ENCODE measurements at places on chromosomes 7 and 10.

DNA sequence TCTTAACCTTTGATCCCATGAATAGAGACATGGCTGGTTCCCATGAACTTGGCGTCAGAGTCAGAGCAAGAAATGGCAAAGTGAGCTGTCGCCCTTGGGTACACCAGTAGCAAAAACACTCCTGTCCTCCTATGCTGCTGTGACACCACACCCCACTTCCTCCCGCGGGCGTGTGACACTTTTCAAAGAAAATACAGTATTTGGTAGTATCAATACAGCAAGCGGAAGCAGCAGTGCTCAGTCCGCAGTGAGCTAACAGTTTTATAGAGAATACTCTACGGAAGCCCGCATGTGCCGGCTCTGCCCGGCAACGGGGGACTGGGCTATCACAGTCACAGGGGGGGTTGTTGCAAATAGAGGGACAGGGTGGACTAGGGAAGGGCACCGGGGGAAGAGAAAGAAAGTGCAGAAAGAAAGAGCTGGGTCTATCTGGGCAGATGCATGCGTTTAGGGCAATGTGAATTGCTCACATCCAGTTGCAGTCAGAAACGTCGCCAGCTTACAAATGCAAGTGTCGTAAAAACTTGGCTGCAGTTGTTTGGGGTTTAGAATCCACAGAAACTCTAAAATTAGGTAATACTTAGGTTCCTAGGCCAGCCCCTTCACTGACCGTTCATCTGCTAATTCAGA is 49.8 kb downstream of the PRKCQ start:
- no peak for DNase-seq

DNA sequence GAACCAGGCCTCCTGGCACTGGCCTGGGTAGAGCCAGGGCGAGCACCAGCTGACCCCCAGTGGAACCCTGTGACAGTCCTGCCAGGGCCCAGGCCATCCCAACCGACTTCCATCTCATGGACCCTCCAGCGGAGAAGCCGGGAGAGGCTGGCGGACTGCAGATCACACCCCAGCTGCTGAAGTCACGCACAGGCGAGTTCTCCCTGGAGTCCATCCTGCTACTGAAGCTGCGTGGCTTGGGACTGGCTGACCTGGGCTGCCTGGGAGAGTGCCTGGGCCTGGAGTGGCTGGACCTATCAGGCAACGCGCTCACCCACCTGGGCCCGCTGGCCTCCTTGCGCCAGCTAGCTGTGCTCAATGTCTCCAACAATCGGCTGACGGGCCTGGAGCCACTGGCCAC is 4.7 kb downstream of the RARRES2 start:
- peak; percentile 50 for DNase-seq

- no peak for DNase-seq
Measured at GRCh38 chr10:71990706-71991269, 26.6 kb downstream of the CHST3 start.

- DNase-seq = no peak
Measured at GRCh38 chr7:1659696-1660095, 10.4 kb upstream of the ELFN1 start.

- DNase-seq = no peak
Measured at GRCh38 chr7:15326044-15326644, 235.7 kb downstream of the AGMO start.

GRCh38 chr7:18399436-18400235 is 95.9 kb upstream of the HDAC9 start:
- peak; percentile 57 for DNase-seq

DNA sequence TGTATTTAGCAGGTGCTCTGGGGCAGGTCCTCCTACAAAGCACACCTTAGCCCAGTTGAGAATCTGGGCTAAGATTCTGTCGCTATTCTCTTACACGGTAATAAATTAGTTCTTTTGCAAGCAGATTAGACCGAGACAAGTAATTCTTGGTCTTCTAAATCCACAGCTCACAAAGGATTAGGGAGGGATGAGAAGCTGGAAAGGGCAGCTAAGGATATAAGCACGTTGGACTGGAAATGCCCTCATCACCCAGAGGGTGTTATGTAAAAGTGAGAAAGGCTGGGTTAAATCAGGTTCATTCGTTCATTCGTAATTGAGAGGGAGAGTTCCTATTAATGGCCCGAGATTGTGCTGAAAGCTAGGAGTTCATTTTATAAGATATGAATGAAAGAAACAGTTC is 41.8 kb downstream of the PFKFB3 start:
- no peak for DNase-seq

GRCh38 chr7:50477640-50478039 is 27.5 kb upstream of the FIGNL1 start:
- DNase-seq = no peak

DNA sequence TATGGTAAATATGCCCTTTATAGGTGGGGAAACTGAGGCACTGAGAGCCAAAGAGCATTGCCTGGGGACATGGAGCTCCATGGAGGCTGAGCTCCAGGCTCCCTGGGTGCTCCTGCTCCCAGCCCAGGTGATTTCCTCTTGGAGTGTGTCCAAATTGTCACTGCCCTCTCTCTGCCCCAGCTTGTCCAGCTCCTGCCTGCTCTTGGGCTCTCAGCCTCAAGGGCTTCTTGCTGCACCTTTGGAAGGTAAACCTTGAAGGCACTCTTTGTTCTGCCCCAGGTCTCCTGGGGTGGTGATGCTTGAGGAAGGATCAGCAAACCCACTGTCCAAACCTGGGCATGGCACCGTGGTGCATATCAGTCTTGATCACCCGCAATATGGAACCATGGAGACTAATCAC is 166.1 kb downstream of the RPS24 start:
- DNase-seq = no peak

- no peak for DNase-seq
Measured at GRCh38 chr10:60270426-60270825, 119.2 kb downstream of the ANK3 start.

DNA sequence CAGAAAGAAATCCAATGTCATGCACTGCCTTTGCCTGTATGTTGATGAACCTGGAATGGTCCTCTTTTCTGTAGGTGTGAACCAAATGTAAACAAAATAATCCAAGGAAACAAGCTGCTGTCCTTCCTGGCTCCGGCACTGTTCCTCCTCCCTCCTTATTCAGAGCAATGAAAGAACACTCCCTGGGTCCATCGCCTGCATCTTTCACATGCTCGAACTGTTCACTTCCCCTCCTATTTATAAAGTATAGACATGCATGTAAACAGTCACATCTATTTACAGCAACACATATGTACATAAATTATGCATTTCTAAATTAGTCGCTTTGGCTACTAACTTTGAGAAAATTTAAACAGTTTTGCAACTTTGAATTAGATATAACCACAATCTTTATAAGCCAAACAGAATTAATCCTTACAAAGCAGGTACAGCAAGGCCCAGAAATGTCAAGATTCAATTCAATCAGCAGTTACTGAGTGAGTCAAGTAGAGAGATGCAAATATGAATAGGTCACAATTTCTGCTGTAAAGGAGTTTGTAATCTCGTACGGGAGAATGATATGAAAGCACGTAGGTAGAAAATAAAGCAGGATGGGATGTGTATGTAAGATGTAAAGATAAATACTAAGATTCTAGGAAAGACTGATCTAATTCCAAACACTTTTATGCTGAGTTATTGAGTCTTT is 162.6 kb downstream of the PIP4K2A start:
- DNase-seq = no peak

DNA sequence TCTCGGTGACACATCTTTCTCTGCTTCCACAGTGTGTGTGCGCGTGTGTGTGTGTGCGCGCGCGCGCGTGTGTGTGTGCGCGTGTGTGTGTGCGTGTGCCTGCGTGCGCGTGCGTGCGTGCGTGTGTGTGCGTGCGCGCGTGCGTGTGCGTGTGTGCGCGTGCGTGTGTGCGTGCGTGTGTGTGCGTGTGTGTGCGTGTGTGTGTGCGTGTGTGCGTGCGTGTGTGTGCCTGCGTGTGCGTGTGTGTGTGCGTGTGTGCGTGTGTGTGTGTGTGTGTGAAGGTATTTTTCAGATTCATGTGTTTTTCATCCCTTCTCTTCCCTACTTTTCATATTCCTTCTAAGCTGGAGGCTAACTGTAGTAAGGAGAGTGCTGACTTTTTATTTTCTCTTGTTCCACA is 148.4 kb downstream of the CREB5 start:
- no peak for DNase-seq
